ENCODE measurements at places on chromosomes 7 and 10.

- no peak for DNase-seq
Observed at GRCh38 chr7:12350971-12351370, 52.7 kb downstream of the VWDE start.

DNA sequence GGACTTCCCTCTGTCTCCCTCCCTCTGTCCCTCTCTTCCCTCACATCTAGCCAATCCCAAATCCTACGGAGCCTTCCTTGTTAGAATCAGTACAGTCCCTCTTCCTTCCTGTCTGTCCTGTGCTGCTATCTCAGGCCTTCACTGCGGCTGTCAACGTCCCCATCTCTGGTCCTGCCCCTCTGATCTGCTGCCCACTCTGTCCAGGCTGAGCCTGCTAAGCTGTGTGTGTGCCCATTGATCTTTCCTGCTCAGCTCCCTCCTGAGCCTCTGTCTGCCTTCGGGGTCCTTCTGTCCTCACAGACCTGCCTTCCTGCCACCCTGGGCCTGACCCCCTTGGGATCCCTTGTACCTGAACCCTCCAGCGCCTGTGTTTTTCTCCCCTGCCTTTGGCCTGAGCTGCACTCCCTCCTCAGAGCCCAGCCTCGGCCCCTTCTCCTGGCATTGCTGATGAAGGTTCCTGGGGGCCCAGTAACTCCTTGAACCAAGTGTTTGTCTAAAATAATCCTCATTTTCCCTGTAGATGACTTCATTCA, 182.1 kb upstream of the SHH start:
- DNase-seq: no peak

- no peak for DNase-seq
Observed at GRCh38 chr7:138434597-138435019, 25.5 kb upstream of the TRIM24 start.

DNA sequence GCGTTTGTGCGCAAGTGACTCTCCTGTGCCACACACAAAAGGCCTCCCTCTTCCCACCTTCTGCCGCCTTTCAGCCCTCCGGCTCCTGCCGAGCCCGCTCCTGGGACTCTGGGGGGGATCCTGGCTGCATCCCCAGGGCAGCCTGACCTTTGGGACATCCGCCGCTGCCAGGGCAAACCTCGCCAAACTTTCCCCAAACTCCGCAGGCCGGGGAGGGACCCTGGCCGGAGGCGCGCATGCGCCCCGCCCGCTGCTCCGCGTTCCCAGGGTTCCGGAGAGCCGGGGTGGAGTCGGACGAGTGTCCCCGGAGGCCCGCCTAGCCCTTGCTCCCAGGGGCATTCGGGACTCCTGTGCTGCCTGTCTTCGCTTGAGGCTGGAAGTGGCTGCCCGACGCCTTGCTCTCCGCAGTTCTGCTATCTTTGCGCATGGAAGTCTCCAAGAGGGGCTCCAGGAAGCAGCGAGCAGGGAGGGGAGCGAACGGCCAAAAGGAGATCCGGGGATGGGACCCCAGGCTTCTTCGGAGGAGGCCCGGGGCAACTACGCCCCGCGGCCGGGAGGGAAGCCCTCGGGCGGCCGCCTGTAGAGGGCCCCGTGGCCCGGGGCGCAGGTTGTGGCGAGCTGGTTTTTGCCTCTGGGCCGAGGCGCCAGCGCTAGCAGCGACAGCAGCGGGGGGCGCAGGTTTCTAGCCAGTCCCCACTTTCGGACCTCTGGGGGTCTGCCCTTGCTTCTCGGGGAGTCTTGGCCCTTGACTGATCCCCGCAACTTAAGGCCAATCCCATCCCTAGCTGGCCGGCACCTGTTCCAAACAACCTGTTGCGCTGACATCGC, 7.0 kb downstream of the PTF1A start:
- DNase-seq: no peak

GRCh38 chr10:128820663-128821062, 646.4 kb upstream of the MGMT start:
- no peak for DNase-seq

Data from CD4-positive, alpha-beta T cell treated with Interleukin-10 for 1 hour (primary cell).